ENCODE measurements at places on chromosomes 2 and 18. TPM values are rescaled to one million over a fixed set of nuclear protein-coding genes. Genes with fewer than 3 reads are reported as not detected.

Gene AQP12A
- total RNA-seq: not detected

Gene UBE2F
- 53.5 TPM for total RNA-seq

Gene GREB1L
- total RNA-seq: 2.3 TPM

Gene PMAIP1
- total RNA-seq: 14.9 TPM

Gene MYO5B
- total RNA-seq: 12.7 TPM

Gene CENPA
- total RNA-seq: 52.8 TPM

Gene CYP27C1
- 3.3 TPM for total RNA-seq

Gene TMEM163
- total RNA-seq: 0.12 TPM

Gene DNER
- total RNA-seq: 8.5 TPM

Gene SERPINB11
- total RNA-seq: not detected

Gene CROCC2
- not detected for total RNA-seq

Gene SPEG
- 6.9 TPM for total RNA-seq
